ENCODE measurements at places on chromosomes 2 and 18. TPM values are rescaled to one million over a fixed set of nuclear protein-coding genes. Genes with fewer than 3 reads are reported as not detected.

- no peaks in the 10 kb centered on the region for H3K4me1 ChIP-seq
- no peaks in the 10 kb centered on the region for H3K27me3 ChIP-seq
- H3K36me3 ChIP-seq, result no peaks in the 10 kb centered on the region
- H3K27ac ChIP-seq, result no peak overlapping the region
Measured at GRCh38 chr18:76570856-76571255, 75.8 kb upstream of the ZNF516 start.

DNA sequence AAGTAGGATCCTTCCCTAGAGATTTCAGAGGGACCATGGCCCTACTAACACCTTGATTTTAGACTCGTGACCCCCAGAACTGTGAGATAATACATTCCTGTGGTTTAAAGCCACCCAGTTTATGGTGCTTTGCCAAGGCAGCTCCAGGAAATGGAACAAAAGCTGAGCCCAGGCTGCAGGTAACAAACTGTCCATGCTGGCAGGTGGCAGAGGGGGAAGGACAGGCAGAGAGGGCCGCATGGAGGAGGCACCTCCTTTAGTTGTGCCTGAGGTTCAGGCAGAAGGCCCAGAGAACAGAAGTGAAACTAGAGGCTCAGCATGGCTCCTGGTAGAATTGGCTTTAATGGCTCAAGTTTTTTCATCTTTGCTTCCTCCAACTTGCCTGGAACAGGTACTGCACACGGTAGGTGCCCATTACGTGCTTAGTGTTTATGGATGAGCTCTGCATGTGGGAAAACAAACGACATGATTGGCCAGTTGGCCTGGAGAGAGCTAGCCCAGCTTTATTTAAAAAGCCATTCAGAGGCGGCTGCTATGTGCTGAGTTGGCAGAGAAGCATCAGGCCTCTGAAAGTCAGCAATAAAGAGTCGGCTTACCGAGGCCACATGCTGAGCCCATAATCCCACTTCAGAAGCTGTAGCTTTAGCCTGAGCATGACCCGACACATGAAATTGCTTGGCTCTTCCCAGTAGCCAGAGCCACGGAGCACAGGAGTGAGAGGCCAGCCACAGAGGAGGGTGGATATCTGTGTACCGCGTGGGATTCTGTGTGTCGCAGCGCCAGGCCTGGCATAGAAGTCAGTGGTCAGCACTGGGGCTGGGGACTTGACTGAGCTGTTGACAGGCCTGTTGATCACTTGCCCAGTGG is 36.5 kb downstream of the HS1BP3 start:
- H3K4me3 ChIP-seq, result no peak overlapping the region
- no peak overlapping the region for H3K27ac ChIP-seq
- H3K27me3 ChIP-seq, result no peaks in the 10 kb centered on the region
- H3K4me1 ChIP-seq, result peaks cover 7% of the 10 kb centered on the region
- H3K36me3 ChIP-seq, result no peaks in the 10 kb centered on the region
- DNase-seq, result no peak

GRCh38 chr2:104756118-104756517 is 97.8 kb upstream of the POU3F3 start:
- H3K27me3 ChIP-seq, result no peaks in the 10 kb centered on the region
- H3K36me3 ChIP-seq, result no peaks in the 10 kb centered on the region
- no peak for DNase-seq
- no peak overlapping the region for H3K4me3 ChIP-seq

GRCh38 chr2:80363791-80364349 is 59.3 kb upstream of the LRRTM1 start:
- DNase-seq, result no peak
- H3K27ac ChIP-seq, result no peak overlapping the region
- H3K27me3 ChIP-seq, result no peaks in the 10 kb centered on the region

DNA sequence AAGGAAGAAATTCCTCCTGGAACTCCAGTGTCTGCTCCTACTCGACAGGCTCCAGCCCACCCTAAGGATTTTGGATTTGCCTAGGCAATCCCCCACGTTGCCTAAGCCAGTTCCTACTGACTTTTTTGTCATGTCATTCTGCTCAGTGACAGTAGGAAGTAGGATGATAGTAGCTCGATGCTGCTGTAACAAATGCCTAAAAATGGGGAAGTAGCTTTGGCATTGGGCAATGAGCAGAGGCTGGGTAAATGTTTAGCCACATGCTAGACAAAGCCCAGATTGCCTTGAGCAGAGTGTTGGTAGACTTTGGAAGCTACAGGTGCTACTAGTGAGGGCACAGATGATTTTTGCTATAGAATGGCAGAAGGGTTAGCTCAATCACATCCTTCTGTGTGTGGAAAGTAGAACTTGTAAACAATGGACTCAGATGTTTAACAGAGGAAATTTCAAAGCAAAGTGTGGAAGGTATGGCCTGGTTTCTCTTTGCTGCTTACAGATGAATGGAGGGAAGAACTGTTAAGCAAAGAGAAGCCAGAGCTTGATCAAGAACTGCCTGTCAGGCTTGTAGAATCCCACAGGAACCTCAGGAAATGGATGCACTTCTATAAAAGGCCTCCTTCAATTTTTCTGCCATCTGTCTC is 154.8 kb downstream of the RNF144A start:
- no peaks in the 10 kb centered on the region for H3K27me3 ChIP-seq
- H3K4me3 ChIP-seq, result no peak overlapping the region
- H3K4me1 ChIP-seq, result no peaks in the 10 kb centered on the region
- DNase-seq, result no peak
- no peaks in the 10 kb centered on the region for H3K36me3 ChIP-seq

GRCh38 chr2:195513119-195513518 is 143.9 kb upstream of the SLC39A10 start:
- DNase-seq, result no peak
- no peaks in the 10 kb centered on the region for H3K27me3 ChIP-seq
- H3K27ac ChIP-seq, result no peak overlapping the region
- H3K36me3 ChIP-seq, result no peaks in the 10 kb centered on the region
- H3K4me3 ChIP-seq, result no peak overlapping the region

DNA sequence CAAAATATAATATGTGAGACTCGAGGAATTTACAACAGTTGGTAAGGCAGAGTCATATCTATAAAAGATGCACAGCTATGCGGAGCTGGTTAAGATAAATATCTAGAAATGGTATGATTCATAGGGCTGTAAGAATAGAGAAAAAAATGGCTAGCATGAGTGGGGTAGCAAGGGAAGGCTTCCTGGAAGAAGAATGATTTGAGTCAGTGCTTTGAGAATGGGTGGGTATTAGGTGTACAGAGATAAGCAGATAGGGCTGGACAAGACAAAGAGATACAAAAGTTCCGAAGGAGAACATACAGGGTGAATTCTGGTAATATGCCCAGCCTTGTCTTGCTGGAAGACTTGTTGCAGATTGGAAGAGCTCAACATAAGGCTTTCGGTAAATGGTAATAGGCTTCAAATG is 291.5 kb upstream of the CCDC68 start:
- H3K36me3 ChIP-seq, result peaks cover 65% of the 10 kb centered on the region
- H3K27me3 ChIP-seq, result no peaks in the 10 kb centered on the region
- no peak overlapping the region for H3K4me3 ChIP-seq
- no peak overlapping the region for H3K27ac ChIP-seq

NEU2 gene
- not detected for polyA plus RNA-seq

GPR75 gene
- polyA plus RNA-seq, result 5.9 TPM

Data from B cell (primary cell).